ENCODE measurements at places on chromosomes 5 and 9.

GRCh38 chr5:110940136-110940535, 131.4 kb upstream of the TSLP start:
- no peak for DNase-seq

- no peak for DNase-seq
Observed at GRCh38 chr9:74391816-74392215, 105.3 kb upstream of the RORB start.

- no peak for DNase-seq
Observed at GRCh38 chr9:89720696-89721175, 115.9 kb downstream of the GADD45G start.

GRCh38 chr5:102277144-102277543, 18.9 kb downstream of the SLCO4C1 start:
- no peak for DNase-seq

- no peak for DNase-seq
Observed at GRCh38 chr5:101346447-101346846, 443.4 kb upstream of the ST8SIA4 start.

GRCh38 chr5:89452081-89452480, 569.1 kb upstream of the MEF2C start:
- DNase-seq, result no peak

- no peak for DNase-seq
Observed at GRCh38 chr9:116812231-116813030, 125.3 kb downstream of the TRIM32 start.

- no peak for DNase-seq
Observed at GRCh38 chr5:74934949-74935751, 69.0 kb upstream of the FAM169A start.

GRCh38 chr5:180802325-180803180, at the start of gene MGAT1:
MGAT1 (minus strand) TSS chr5:180802806; CDS start chr5:180792971, 9,835 bp downstream.
- peak; percentile 46 for DNase-seq

DNA sequence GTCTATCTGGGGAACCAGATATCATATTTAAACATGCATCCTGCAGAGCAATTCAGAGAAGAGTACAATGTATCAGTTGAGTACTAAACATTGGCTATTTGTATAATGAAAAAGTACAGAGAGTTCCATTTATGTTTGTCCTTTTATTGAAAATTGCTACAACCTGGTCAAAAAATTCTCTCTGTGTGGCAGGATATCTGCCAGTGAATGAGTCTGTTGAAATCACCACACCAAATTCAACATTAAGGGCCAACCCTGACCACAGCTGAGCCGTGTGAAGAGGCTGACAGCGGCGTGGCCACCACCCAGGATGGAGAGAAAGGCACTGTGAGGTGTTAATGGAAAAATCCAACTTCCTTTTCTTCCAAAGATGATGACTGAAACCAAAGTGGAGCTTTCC, 422.7 kb upstream of the PIK3R1 start:
- DNase-seq, result no peak

GRCh38 chr9:17013010-17013409, 121.8 kb upstream of the CNTLN start:
- no peak for DNase-seq

DNA sequence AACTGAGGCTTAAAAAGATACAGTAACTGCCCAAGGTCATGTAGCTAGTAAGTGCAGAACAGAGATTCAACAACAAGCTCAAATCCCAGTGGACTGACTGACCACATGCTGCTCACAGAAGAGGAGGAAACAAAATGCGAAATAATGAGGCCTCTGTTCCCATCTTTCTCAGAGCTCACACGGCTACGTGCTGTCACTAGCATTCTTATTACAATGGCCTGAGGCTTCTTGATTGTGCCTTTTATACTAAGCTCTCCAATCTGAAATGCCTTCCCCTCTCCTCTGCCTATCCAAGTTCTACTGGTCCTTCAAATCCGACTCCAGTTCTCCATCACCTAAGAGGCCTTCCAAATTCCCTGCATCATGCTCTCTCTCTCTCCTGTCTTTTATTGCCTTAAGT, 26.0 kb downstream of the SGTB start:
- no peak for DNase-seq

GRCh38 chr5:131392466-131393095, 128.7 kb downstream of the CDC42SE2 start:
- no peak for DNase-seq

DNA sequence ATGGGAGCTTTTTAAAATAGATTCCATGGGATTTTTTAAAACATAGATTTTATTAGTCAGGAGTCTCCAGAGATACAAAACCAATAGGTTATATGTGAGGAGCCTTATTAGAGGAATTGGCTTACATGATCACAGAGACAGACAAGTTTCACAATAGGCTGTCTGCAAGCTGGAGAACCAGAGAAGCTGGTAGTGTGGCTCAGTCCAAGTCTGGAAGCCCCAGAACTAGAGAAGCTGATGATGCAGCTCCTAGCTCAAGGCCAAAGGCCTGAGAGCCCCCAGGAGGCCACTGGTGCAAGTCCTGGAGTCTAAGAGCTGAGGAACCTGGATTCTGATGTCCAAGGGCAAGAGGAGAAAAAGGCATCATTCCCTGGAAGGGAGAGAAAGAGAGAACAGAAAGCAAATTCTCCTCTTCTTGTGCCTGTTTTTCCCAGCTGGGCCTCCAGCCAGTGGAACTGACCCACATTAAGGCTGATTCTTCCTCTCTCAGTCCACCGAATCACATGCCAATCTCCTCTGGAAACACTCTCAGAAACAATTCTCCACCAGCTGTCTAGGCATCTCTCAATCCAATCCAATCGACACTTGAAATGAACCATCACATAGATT, 59.3 kb downstream of the AHRR start:
- no peak for DNase-seq

- DNase-seq, result no peak
Observed at GRCh38 chr9:1604942-1605560, 410.1 kb upstream of the SMARCA2 start.

All from T1000 (cell line).